ENCODE measurements at places on chromosomes 16 and 17.

- DNase-seq, result no peak
These were observed 47.6 kb downstream of the AKAP1 start for GRCh38 chr17:57132663-57133062.

- peak; percentile 65 for DNase-seq
These were observed 41.4 kb downstream of the KSR1 start for GRCh38 chr17:27497696-27498095.

DNA sequence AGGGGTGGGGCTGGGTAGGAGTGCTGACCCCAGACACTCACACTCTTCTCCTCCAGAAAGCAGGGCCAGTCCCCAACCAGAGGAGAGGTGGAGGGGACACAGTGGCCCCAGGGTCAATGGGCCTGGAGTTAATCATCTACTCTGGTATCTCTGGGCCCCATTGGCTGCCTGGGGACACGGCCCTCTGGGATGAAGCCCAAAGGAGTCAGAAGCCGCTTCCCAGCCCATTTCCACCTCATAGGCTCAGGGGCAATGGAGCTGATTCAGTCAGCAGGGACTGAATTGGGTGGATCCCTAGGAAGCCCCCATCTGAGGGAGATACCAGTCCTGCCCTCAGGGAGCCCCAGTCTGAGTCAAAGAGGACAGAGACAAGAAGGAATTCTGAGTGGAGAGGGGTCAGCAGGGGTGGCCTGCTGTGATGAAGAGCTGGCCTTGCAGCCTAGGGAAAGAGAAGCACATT lies 2.9 kb upstream of the NAGS start:
- DNase-seq, result no peak

DNA sequence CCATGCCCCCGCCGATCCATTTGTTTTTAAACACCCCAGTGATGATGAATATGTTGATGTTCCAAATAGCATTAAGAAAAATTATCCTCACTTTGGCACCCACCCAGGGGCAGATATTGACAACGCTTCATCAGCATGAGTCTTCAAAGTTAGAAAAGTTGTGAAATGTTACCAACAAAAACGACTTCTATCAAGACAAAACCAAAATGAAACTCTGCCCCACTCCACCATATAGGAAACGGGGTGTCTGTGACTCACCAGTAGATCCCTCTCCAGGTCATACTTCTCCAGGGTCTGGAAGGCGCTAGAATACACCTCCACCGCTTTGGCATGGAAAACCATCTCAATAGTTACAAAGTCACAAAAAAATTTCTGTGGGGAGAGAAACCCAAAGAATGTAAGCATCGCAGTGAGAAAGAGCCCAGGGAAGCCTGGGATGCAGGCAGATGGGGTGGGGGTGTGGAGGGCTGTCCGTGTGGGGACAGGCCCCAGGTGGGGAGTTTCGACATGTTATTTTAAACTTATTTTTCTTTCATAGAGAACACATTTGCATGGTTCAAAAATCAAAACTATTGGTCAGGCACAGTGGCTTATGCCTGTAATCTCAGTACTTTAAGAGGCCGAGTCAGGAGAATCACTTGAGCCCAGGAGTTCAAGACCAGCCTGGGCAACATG lies 10.2 kb downstream of the CIBAR2 start:
- DNase-seq, result no peak

DNA sequence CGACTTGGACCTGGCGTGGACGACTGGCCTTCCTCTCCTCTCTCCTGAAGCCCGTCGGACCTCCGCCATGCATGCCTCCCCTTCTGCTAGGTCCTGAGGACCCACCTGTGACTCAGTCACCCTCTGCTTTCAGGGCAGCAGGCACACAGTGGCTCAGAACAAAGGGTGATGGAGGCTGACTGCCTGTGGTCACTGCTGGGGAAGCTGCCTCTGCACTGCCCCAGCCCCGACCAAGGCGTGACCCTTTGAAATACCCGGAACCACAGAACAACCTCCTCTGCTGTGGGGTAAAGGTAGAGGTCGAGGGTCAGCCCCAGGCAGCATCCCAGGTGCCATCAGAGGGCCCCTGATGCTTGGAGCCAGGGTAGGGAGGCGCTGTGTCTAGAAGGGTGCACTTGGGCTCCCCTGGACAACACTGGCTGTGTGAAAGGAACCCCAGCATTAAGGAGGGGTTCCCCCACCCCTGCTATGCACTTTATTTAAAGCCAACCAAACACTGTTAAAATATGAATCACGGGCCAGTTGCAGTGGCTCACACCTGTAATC lies 12.5 kb upstream of the SLC4A1 start:
- DNase-seq, result no peak

GRCh38 chr17:8059131-8059530 lies 20.3 kb downstream of the ALOX15B start:
- DNase-seq, result no peak

DNA sequence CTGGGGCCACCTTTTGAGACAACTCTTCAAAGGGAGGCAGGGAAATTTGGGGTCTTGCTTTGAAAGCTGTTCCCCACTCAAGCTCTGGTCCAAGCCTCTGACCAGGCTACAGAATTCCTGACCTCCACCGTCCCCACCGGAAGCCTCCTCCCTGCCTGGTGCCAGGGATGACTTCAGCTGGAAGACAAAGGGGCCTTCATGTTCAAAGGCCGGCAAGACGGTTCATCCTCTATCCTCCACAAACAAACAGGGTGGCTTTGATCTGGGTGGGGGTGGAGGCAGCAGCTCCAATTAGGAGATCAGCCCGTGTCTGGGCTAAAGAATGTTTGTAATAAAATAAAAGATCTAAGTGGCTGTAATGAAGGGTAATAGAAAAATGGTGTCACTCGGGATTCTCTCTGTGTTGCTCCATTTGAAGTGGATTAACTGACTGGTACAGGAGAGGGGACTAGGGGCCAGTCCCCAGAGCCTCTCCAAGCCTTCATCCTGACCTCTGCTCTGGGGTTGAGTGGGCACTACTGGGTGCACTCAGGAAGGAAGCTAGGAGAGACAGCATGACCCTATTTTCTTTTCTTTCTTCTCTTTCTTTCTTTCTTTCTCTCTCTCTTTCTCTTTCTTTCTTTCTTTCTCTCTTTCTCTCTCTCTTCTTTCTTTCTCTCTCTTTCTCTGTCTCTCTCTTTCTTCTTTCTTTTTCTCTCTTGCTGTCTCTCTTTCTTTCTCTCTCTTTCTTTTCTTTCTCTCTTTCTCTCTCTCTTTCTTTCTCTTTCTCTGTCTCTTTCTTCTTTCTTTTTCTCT lies 27.5 kb upstream of the NKD1 start:
- no peak for DNase-seq

DNA sequence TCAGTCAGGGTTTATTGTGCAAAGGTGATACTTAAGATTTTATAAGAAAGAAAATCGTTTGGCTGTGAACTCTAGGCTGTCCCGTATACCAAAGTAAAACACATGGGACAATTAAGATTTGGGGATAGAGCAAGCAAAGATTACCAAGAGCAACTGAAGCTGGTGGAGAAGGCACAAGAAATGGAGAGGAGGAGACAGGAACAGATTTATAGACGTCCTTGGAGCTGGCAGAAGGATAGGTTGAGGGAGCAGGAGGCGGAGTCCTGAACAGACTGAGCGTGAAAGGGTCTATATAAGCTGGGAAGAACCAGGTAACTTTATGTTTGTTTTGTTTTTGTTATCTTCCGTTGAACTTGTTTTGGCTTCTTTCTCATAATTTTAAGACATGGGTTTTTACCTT lies 3.8 kb downstream of the TNRC6C start:
- no peak for DNase-seq

DNA sequence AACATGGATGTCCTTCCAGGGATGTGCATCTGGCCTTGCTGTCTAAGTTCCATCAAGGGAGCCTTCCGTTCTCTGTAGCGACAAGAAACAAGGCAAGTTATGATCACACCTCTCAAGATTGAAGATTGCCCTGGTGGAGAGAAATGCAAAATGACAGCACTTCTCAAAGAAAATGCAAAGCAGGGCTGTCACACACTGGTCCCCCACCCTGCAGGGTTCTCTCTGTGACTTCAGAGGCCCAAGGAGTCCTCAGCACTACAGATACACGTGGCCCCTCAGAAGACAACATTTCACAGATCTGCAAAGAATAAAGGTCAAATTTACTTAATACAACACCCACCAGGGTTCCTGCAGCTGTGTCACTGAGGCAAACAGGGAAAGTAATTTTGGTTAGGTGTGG lies 60.7 kb upstream of the TEX2 start:
- no peak for DNase-seq

DNA sequence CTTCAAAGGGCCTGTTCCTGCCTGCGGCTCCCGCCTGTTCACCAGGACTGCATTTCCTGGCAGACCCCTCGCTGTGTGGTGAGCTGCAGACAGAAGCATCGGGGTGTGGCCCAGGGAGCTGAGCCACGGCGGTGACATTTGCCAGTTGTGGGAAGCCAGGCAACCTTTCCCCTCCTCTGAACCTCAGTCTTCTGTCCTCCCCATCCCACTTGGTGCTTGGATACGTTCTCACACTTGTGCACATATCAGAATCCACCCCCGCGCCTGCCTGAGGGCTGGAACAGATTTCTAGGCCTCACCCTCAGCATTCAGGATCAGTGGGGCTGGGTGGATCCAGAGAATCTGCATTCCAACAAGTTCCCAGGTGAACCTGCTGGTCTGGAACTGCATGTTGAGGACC lies 63.5 kb downstream of the CRISPLD2 start:
- no peak for DNase-seq

DNA sequence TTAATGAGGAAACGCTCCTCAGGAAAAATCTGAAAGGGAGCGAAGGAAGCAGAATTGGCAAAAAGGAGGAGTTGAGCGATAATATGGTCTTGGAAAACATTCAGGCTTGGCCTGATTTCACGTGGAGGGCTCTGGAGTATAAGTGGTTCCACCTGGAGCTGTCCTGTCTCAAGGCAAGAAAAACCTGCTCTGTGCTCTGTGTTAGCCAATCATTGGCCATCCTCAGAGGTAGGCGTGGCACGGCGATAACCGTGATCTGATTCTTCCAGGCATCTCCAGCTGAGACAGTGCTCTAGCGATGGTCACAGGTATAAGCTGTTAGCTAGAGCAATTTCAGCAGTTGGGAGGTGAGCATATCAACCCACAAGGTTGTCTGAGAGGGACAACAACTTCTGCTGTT lies 450.5 kb upstream of the MAF start:
- no peak for DNase-seq

DNA sequence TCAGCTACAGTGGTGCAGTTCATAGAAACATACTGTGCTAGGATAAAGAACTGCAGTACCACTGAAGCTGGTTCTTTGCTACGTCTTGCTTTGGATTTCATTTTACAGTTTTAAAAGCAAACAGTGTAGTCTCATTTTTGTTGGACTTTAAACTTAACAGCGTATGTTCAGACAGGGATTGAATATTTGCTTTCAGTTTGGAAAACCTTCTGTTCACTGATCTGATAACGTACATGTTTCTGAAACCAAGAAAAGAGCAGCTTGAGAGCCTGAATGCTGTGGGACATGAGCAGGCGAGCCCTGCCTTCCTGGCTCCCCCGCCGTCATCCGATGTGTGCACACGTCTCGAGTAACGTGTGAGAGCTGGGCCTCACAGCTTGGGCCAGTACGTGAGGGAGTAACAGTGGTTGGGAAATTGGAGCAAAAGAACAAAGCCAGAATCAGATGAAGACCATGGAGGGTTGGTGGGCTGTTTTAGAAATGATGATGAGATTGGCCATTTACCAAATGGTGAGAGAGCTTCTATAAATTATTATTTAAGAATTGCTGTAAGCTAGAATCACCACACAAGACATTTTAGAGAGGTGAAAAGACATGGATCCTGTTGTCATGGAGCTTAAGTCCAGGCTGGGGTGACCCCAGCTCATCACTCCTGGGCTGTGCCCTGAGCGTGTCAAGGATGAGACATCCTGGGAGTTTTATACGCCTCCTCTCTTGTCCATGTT lies 20.8 kb upstream of the CLEC18C start:
- no peak for DNase-seq

DNA sequence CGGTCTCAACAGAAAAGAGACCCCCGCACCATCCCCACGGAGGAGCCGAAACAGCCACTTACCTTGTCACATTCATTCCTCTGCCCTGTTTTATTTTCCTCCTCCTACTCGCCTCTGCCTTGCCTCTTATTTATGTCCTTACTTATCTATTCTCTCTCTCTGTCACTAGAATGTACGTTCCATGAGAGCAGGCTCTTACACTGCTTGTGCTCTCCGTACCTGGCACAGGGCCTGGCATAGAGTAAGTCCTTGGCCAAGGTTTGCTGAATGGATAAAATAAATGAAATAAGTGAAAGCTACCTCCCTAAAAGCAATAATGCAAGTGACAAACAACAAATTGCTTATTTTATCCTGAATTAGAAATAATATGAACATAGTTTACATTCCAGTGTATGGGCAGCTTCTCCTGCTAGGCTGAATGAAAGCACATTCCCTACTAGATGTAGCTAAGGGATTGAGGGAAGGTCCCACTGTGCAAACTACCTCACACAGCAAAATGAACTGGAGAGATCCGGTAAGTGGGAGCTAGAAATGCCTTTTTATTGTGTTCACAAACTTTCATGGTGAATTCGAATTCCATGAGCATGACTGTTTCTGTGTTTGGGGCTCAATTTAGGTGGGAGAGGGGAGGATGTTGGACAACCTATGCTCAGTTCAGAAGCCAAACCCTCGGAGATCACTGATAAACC lies 173.1 kb downstream of the PARN start:
- no peak for DNase-seq

- peak; percentile 94 for DNase-seq
These were observed 54.2 kb upstream of the SEC14L1 start for GRCh38 chr17:77086433-77087010.

DNA sequence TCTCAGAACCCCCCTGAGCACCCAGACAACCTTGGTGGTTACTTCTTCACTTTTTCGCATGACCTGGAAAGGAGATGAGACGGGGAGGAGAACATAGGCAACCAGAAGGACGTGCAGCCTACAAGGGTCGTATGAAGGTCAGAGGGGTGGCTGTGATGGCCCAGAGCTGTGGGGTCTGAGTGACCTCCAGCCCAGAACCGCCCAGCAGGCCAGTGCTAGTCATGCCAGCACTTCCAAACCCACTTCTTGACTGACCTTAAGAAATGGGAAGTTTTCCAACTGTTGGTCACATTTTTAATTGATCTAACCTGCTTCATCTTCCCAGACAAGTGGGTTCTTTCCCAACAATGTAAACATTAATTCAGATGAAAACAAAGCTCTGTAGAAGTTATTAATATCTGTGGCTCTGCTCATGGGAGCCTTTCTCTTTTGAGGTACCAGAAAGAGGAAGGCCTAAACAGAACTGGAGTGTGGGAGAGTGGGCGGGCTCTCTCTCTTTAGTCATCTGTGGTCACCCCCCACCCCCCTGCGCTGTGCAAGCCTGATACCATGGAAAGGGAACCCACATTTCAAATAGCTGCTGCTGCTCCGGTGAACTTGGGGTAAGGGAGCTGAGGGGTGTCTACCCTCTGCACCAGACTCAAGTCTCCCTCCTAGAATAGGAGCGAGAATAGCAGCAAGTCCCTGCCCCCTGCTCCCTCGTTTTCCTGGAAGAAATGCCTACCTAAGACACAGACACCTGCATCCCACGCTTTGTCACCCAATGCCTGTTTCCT lies 101.6 kb downstream of the RAB11FIP4 start:
- no peak for DNase-seq

DNA sequence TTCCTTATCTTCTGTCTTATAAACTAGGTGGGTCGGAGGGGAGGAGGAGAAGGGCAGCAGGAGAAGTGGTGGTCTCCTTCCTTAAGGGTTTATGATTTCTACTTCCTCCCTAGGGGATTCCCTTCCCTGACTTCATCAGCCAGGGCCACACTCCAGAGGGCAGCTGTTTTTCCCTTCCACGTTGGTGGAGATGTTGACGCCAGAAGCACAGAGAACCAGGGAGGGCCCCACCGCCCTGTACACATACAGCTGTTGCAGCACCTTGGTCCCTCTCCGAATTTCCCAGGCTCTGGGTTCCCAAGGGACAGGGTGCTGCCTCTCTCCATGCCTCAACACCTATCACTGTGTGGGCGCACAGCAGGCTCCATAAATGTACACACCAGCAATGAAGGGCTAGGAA lies 5.6 kb upstream of the SLC6A4 start:
- DNase-seq, result no peak
